A549 (cell line): ENCODE measurements at places on chromosomes 6 and 20.

- no peak for DNase-seq
These were observed 81.9 kb downstream of the LYRM4 start for GRCh38 chr6:5178806-5179205.

GRCh38 chr20:9889270-9889981, 50.5 kb upstream of the PAK5 start:
- DNase-seq, result peak; percentile 16

- DNase-seq, result no peak
These were observed 33.9 kb upstream of the TNFRSF21 start for GRCh38 chr6:47343600-47343999.

- peak; percentile 58 for DNase-seq
These were observed 3.2 kb downstream of the ACTR5 start for GRCh38 chr20:38751360-38751976.

- no peak for DNase-seq
These were observed 7.9 kb upstream of the ZSCAN12 start for GRCh38 chr6:28407401-28407800.

DNA sequence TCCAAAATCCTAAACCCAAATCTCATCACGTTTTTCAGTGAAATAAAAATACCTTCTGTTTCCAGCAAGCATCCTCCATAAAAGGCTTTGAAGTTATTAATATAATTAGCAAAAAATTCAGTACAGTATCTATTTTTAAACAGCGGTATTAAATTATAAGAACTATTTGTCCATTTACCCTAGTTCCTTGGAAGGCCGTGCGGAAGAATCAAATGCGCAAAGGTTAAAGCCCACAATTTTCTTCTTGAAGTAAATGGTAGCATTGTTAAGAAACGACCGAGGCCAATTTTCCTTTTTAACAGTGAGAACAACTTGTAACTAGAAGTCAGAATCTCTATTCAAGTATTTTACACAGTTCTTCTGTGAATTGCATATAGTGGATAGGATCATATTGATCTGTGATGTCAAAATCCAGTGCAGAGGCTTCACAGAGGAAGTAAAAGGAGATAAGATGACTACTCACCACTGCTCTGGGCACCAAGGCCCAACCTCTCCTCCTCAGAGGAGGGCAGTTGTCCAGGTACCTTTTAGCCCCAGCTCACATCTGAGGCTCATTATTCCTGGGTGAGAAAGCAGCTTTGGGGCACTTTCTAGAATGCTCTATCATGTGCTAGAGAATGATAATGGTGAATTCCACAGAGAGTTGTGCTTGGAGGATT, 36.3 kb downstream of the TNFAIP3 start:
- DNase-seq, result no peak

- DNase-seq, result peak; percentile 7
These were observed 98.9 kb downstream of the TBC1D7 start for GRCh38 chr6:13229205-13230085.

GRCh38 chr20:46085179-46085851, 4.4 kb downstream of the NCOA5 start:
- DNase-seq, result peak; percentile 20

- DNase-seq, result no peak
These were observed 23.0 kb upstream of the AKAP7 start for GRCh38 chr6:131112249-131112648.

- no peak for DNase-seq
These were observed 68.3 kb downstream of the AFG1L start for GRCh38 chr6:108363113-108363512.

DNA sequence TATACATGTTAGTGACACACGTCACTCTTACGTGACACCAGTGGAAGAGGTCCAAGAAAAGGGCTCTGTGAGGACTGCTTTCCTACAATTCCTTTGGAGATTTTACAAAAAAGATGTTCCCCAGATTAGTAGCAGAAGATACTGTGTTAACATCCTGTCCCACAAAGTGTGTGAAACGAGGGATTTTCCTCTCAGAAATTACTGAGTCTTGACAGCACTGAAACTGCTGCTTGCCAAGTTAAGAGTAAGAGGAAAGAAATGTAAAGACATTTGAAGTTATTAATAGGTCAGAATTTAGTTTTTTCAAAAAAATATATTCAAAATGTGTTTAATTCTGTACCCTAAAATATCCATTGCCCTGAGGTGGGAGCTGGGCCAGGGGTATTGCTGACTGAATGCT, 58.8 kb upstream of the MAP7 start:
- no peak for DNase-seq

GRCh38 chr6:82612475-82613039, 248.9 kb downstream of the TPBG start:
- no peak for DNase-seq

DNA sequence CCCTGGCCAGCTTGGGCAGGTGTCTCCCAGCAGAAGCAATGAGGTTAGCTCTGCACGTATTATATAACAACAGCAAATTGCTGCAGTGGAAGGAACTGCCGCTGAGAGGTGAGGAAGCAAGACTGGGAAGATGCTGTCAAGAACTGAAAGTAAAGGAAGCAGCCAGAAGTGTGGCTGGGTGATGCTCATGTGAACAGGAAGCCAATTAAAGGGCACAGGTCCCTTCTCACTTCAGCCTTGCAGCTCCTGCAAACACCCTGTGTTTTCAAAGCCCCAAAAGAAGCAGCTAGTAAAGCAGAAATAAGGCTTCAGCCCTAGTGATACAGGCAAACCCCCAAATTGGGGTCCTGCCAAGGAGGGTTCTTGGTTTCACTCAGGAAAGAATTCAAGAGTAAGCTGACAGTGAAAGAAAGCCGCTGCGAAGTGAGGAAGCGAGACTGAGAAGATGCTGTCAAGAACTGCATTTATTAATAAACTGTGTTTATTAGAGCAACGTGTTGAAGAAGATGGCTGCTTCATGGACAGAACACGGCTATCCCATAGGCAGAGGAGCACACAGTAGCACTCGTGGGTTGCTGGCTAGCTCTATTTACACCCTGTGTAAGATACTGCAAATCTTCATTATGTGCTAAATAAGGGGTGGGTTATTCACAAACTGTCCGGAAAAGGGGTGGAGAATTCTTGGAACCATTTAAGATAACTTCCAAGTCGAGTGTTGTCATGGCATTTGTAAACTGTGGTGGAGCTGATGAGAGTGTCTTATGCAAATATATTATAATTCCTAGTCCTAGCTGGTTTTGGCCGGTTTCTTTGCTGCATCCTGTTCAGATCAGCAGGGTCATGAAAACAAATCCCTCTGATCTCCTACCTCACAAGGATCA, 152.2 kb downstream of the LINC00237 start:
- no peak for DNase-seq

GRCh38 chr6:16665992-16666391, 95.3 kb downstream of the ATXN1 start:
- no peak for DNase-seq

DNA sequence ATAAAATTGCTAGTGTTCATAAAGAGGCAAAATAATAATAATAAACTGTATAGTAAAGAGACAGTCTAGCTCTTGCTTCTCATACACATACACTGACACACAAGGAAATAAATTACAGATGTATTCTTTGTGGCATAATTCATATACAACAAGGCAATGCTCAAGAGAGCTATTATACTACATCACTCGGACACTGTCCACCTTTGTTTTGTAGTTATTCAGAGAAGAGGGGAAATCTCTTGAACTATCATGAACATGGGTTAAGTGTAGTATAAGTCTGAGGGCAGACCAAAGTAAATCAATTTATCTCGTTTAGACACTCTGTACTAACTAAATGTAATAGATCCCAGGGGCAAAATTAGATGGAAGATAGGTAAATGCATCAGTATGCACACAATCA, 72.7 kb upstream of the PHIP start:
- no peak for DNase-seq

- peak; percentile 46 for DNase-seq
These were observed 123.1 kb downstream of the RPS12 start for GRCh38 chr6:132937466-132937906.

DNA sequence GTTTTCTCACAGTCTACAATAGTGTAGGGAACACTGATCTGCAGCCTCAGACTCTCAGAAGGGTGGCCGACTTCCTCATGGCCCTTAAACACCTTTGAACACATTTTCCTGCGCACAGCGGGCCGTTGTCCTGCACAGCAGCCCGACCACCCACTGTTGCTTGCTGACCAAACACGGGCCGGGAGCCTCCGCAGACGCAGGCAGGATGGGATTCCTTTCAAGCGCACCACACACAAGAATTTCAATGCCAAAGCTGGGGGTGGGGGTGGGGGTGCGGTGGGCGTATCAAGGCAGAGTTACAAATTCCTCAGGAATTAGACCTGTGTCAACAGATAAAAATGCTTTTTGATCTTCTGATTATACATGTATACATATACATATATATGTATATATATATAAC, 74.5 kb downstream of the HUS1B start:
- DNase-seq, result no peak

- DNase-seq, result no peak
These were observed 25.3 kb downstream of the DPPA5 start for GRCh38 chr6:73328790-73329189.

GRCh38 chr20:9227896-9228615, 159.2 kb downstream of the PLCB4 start:
- no peak for DNase-seq

DNA sequence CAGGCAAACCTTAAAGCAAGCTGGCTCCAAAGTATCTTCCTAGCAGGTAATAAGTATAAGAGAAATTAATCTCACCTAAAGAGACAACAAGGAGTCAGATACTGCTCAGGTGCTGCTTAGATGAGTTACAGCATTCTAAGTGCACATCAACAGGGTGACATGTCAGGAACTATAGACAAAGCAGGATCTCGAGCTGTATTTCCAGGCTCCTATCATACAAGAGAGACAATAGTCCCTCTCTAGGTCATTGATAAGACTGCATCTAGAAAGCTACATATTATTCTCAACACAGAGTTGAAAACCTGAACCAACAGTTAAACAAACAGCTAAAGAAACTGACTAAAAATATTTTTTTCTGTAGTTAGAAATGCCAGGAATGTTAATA, 3.9 kb downstream of the PTPRK start:
- no peak for DNase-seq

DNA sequence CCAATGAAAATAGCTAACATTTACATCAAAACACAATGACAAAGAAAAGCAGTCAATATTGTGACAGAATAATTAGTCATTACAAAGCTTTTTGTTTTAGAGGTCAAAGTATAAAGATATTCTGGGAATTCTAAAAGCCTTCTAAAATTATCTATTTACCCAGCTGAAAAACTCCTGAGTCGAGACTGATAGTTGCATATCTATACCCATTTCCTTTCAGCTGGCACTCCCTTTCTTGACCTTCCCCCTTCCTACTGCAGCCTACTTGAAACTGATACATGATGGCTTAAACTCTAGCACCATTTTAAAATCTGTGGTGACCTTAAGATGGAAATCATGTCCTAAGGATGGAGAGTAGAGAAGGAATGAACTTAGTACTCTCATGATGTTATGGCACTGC, 38.6 kb downstream of the LMBRD1 start:
- no peak for DNase-seq

- DNase-seq, result no peak
These were observed 28.7 kb upstream of the AHCY start for GRCh38 chr20:34331838-34332237.

DNA sequence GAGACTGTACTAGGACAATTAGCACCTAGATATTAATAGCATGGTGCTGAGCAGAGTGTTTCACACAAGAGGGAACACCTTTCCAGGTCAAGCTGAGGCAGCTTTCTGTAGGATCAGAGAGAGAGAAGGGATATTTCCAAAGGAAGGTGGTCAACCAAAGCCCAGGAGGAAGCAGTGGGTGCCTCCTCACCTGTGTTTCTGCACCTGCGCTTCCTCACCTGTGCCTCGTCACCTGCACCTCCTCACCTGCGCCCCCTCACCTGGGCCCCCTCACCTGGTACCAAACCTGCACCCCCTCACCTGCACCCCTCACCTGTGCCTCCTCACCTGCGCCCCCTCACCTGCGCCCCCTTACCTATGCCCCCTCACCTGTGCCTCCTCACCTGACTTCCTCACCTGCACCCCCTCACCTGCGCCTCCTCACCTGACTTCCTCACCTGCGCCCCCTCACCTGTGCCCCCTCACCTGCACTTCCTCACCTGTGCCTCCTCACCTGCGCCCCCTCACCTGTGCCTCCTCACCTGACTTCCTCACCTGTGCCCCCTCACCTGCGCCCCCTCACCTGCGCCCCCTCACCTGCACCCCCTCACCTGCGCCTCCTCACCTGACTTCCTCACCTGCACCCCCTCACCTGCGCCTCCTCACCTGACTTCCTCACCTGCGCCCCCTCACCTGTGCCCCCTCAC, 67.9 kb downstream of the TTLL2 start:
- no peak for DNase-seq

DNA sequence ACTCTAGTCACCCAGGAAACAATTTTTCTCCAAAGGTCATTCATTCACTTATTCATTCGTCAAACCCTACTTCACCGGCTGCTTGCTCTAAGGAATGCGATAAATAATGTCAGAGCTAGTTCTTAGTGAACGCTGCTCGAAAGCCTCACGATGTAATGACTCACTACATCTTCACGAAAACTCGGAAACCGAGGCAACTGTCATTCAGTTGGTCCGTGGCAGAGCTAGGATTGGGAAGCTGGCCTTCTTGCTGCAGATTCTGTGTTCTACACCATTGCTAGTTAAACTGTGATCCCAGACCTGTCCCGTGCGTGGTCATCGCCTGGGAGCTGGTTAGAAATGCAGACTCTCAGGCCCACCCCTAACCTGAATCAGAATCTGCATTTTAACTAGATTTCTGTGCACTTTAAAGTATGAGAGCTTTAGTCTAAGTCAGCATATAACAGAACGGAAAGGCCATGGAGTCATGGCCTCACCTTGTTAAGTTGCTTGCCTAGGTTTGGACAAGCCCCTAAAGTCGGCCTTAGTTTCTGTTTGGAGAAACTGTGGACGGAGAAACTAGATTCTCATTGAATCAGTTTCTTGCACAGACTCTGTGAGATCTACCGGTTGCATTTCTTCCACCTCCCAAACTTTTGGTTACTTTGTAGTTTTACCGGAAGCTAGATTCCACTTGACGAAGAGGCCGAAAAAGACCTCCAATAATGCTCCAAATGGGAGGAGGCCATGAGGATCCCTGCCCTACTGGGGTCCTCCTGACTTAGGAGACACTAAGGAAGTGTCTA, 651 bp upstream of the CCND3 start:
- no peak for DNase-seq

DNA sequence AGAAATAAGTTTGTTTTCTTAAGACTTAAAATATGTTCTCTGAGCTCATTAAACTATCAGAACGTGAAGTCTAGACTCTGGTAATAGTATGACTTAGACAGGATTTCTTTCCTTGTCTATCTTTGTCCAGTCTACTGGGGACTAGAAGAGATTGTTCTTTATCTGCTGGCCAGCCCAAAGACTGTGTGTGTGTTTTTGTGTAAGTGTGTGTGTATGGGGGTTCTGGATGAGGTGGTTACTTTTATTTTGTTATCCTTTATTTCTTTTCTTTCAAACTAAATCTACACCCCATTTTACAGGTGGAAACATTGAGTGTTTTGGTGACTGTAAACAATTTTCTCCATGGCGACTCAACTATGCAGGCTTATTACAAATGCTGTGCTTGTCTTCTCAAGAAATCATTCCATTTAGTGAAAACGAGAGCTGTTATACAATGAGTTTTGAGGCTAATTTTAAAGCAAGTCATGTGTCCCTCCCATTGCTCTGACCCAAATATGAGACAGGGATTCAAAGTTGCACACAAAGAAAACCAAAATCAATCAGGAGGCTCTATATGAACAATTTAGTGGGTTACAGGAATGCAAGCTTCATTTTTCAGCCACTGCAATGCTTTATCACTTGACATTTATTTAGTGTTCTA, 97.6 kb downstream of the ELOVL5 start:
- no peak for DNase-seq
